ENCODE measurements at places on chromosomes 3 and 15.

- no peak for DNase-seq
Measured at GRCh38 chr3:127676456-127676855, 3.7 kb downstream of the ABTB1 start.

DNA sequence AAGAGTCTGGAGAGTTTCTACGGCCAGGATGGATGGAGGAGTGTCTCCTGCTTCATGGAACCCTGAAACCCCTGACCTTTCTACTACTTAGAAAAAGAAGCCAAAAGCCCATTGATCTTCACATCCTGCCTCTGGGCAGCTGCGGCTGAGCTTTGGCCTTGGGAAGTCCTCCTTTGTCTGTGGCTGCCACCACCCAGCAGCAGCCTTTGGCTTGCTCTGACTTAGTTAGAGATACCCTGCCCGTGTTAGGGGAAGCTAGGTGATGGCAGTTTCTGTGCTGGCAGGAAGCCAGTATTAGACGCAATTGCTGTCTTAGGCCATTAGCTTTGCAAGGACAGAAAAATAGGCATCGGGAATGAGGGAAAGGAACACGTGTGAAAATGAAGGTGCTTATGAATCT, 18.8 kb downstream of the APH1B start:
- no peak for DNase-seq

DNA sequence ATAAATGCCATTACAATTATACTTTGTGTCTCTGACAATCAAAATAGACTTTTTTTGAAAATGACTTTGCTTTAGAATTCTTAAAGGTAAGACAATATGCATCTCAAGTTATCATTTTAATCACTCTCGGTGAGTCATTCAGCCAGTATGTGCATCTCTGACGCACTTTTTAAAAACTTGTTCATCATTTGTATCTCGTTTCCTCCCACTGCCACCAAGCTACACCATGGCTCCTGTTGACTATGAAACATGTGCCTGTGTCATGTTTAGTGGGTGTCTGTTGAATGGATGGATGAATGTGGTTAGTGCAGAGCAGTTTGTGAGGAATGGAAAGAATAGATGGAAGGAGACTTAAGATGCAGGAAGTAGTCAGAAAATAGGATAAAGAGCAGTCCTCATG, 68.6 kb downstream of the ARPP21 start:
- DNase-seq = no peak

DNA sequence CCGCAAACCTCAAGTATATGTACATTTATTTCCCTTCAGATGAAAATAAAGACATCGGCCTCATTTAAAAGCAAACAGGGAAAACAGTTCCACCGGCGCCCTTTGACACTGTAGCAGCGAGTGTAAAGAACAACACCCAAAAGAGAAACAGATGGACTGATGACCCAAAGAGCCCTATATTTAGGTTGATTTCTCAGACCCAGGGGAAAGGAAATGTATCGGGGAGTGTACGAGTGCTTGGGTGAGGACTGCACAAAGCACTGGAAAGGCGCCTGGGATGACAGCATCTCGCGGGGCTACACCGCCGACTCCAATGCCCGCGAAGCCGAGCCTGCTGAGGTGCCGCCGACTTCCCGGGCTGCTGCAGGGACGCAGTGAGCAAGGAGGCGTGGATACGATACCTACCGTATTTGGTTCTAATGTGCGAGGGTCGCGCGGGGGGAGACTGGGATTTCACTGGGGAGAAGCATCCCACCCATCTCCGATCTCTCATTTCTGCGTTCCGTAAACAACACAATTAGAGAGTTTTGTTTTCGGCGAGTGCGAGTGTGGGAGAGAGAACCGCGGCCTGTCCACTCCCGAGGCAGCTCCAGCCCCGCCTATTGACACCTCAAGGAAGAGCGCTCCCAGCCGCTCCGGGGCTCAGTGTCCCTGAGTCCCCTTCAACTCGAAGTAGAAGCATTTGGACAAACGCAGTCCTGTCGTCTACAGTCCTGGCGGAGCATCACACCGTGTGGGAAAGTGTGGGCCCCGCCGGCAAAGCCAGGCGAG, 2.0 kb downstream of the MECOM start:
- no peak for DNase-seq

GRCh38 chr15:60844010-60844409, 365.1 kb upstream of the ICE2 start:
- no peak for DNase-seq

GRCh38 chr15:86659724-86660411, 580.2 kb downstream of the AGBL1 start:
- DNase-seq = no peak

DNA sequence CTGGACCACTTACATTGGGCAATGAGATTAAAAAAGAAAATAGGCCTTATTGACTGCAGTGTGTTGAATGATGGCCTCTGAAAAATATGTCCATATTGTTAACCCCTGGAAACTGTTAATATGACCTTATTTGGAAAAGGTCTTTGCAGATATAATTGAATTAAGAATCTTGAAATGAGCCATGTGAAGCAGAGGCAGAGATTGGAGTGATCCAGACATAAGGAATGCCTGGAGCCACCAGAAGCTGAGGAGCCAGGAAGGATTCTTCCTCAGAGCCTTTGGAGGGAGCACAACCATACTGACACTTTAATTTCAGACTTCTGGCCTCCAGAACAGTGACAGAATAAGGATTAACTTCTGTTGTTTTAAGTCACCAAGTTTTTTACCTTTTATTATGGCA, 510.4 kb upstream of the AGTR1 start:
- DNase-seq = no peak

DNA sequence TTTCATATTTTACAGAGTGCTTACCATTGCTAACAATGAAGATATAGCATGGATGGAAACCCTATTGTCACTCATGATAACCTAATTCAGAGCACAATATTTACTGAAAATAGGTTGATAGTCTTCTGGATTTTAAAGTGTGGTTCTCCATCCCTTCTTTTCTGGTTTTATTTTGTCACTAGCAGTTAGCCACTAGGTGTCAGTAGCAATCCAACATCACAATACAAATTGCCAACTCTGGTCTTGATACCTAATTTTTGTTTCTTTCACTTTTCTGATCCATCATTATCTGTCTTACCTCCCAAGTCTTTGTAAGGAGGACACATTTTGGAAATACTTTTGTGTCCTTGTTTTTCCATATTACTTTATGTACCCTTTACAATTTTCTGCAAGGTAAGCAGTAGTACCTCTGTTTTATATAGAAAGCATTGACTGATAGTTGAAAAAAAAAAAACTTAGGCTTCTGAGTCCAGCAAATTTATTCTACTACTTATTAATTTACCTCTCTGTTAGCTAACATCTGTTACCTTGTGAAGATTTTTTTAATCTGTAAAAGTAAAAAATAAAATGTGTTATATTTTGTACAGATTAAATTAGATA, 28.3 kb upstream of the CRYBG3 start:
- peak; percentile 2 for DNase-seq

All from CD4-positive, alpha-beta T cell treated with Interferon alpha-2 for 1 hour (primary cell).